HTR-8/SVneo (cell line): ENCODE measurements at places on chromosomes 7 and 10.

GRCh38 chr7:152872061-152872744, 112.7 kb downstream of the ACTR3B start:
- DNase-seq: no peak

- DNase-seq: no peak
Measured at GRCh38 chr7:151679881-151680612, 160.4 kb upstream of the RHEB start.

- no peak for DNase-seq
Measured at GRCh38 chr7:28685242-28685643, 272.9 kb downstream of the TRIL start.

- no peak for DNase-seq
Measured at GRCh38 chr7:17185690-17186070, 112.8 kb upstream of the AHR start.

DNA sequence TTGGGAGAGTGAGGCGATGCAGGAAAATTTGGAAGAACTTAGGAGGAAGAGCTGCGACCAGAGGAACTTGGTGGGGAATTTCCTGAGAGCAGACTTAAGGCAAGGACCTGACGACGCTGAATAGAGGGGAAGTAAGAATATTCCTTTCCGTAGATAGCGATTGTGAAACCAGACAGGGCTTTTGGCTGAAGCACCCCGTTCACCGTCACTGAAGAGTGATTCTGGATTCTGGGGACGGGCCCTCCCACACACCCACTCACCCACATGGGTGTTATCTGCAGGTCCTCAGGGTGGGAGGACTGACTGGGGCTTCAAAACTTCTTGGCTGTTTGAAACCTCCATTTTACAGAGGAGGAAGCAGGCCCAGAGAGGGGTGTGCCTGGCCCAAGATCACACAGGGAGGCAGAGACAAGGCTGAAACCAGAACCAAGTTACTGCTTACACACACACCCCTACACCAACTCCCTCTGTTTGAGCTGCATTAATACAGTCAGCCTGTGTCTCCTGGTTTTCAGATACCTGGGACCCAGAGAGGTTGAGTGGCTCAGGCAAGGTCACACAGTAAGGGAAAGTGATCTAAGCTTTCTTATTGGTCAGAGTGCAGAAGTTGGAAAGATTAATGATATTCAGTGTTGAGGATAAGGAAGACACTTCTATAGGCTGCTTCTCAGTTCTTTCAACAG, 37.2 kb upstream of the CDH23 start:
- no peak for DNase-seq

DNA sequence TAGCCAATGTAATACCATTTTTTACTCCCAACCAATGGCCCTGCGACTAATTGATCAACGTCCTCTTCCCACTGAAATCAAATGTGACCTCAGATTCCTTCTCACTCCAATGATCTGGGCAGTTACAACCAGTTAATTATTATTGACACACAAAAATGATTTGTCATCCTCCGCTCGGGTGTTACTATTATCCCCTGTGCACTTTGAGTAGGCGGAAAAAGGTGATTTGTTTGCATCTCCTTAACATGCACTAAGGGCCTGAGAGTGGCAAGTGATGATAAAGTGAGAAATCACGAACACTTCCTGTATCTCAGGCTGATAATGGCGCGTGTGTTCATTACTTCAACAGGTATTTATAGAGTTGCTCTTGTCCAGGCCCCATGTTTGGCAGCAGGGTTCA, 40.9 kb upstream of the PNLIP start:
- no peak for DNase-seq

DNA sequence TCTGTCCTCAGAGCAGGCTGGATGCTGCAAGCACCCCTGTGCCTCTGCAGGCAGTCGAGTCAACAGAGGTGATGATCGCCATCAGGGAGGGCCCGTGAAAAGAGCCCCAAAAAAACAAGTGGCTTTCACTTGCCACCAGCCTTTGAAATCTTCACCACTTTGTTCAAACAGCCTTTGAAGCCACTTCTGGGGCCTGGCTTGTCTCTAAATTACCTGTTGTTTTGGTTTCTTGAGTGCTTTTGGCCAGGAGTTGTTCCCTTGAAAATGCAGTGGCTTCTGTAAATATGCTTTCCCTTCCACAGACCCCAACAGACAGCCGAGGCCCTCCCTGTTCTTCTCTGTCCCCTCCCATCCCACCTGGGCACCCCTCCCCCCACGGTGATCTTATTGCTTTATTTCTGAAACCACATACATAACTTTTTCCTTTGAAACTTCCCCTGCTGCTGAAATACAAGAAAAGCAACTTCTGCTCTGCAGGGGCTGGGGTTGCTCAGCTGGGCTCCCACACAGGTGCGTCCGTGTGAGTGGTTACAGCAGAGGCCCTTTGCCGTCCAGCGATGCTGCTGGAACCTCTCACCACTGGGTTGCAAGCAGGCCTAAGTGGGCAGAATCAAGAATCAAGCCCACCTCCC, 283.8 kb upstream of the SHH start:
- DNase-seq: no peak

- no peak for DNase-seq
Measured at GRCh38 chr7:6166443-6166891, 106.0 kb downstream of the CYTH3 start.

DNA sequence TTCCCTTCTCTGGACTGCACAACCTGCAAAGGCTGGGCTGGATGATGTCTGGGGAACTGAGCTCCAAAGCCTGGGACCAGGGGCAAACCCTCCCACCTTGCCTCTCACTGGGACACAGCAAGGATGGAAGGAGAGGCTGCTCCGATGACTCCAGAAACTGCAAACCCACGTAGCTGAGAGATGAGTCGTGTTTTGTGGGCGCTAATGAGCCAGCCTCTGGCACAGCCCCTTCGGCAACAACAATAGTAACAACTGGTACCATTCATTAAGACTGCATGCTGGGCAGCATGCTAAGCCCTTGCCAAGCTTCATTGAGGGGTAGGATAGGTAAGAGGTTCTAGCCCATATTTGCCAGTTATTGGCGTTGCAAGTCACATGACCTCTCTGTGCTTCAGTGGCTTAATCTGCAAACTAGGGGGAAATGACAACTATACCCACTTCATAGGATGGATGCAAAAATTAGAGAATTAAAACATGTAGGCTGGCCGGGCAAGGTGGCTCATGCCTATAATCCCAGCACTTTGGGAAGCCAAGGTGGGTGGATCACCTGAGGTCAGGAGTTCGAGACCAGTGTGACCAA, 145.9 kb downstream of the SH3PXD2A start:
- DNase-seq: peak; percentile 68

DNA sequence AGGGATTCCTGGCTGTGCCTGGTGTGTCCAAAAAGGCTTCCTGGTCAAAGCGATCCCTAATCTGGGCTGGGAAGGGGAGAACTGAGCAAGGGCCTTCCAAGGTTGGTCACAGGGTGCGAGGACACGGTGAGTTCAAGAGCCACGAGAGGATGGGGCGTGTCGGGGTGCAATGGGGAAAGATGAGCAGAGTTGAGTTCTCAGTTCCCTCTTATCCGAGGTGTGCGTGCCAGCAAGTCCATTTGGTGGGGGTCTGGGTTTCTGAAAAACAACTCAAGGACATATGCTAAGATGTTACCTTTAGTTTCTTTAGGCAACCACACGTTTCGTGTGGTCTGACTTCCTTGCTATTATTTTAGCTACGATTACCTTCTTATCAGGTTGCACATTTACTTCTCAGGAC, 1.3 kb downstream of the ZNF775 start:
- no peak for DNase-seq

DNA sequence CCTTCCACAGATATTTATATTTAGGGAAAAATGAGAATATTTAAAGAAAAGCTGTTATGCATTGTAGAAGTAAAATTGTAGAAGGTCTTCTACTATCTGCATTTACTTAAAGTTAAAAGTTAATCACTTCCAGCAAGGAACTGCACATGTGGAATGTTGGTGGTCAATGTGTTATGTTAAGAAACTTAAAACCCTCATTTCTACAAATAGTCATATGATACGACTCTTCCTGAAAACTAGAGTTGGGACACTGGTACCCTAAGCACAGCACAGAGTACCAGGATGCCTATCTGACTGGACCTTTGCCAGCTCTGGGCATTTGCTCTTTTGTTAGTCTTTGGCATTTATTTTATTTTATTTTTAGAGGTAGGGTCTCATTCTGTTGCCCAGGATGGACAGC, 524.2 kb upstream of the GALNT17 start:
- DNase-seq: no peak

DNA sequence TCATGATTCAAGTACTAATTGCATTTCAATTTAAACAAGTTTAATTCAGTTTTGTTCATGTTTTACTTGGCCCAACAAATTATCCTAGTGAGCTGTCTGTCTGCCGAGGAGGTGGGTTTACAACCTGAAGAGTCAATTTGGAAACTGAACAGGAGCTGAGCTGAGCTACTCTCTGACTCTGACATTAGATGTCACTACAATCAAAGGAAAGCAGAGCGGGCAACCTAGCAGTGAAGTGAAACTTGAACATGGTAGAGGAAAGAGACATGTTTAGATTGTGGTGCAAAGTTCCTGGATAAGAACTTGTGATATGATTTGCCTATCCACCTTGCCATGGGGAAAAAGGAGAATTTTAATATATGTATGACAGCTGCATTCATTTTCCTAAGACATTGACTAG, 9.6 kb upstream of the AGR3 start:
- peak; percentile 14 for DNase-seq

GRCh38 chr7:125399408-125399807, 469.8 kb upstream of the POT1 start:
- DNase-seq: no peak

DNA sequence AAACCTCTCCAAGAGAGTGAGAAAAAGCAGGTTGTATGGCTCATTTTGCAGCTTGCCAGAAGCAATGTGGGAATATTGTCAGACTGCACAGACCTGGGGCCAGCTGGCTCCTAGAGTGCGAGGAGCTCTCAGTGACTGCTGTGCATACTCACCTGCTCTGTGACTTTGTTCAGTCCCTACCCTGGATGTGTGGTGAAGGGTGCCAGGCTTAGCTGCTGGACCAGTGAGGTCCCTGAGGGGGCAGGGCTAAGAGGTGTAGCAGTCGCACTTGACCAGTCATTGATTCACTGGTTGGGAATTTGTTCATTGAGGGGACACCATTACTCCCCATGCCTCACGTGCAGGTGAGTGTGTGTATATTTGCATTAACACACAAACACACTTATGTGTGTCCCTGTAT, 60.1 kb downstream of the IKZF1 start:
- no peak for DNase-seq

DNA sequence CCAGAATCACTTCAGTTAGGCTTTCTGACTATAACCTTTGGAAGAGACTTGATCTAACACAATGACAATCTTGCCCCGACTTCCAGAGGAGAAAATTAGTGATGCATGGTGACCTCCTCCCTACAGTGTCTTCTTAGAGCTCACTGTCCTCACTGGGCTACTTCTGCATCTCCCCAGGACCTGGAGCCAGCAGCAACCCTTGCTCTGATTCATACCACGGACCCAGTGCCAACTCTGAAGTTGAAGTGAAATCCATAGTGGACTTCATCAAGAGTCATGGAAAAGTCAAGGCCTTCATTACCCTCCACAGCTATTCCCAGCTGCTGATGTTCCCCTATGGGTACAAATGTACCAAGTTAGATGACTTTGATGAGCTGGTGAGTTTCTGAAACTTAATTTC, 12.6 kb downstream of the CPA2 start:
- no peak for DNase-seq

GRCh38 chr10:109931163-109931562, 7.9 kb upstream of the XPNPEP1 start:
- DNase-seq: no peak

DNA sequence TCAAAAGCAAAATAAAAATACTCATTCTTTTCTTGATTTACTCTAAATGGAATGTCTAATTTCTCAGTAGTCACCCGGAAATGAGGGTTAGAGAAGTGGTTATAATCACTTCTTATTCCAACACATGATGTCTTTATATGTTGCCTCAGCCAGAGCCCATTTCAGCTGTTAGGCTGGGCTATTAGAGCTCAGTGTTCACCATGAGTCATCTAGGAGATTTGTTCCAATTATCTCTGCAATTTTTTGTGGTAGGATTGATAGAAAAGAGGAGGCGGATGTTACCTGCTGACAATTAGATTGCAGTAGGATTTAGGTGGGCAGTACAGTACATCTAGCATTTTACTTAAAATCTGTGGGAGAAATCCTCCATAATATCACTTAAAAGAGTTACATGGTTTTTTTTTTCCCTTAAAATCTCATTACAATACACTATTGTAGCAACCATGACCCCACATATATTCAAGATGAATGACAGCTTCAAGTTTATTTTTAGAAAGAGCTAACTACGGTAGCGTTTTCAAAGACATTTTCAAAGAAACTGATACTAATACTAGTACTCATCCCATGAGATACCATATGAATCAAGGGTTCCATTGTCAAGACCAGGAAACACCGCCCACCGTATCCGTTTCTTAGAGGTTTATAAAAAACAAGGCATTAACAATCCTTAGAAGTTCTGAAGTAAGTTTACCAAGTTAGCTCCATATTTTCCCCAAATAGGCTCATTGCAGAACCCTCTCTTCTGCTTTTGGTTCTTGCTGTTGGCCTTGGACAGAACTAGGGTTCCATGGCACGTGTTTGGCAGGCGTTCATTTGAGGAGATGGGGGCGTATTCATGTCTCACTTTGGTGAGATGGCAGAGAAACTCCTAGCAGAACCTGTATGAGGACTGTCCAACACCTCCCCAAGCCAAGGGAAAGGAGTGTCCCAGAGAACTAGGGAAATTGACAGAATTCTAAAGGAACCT, 10.4 kb downstream of the CPA2 start:
- DNase-seq: no peak

DNA sequence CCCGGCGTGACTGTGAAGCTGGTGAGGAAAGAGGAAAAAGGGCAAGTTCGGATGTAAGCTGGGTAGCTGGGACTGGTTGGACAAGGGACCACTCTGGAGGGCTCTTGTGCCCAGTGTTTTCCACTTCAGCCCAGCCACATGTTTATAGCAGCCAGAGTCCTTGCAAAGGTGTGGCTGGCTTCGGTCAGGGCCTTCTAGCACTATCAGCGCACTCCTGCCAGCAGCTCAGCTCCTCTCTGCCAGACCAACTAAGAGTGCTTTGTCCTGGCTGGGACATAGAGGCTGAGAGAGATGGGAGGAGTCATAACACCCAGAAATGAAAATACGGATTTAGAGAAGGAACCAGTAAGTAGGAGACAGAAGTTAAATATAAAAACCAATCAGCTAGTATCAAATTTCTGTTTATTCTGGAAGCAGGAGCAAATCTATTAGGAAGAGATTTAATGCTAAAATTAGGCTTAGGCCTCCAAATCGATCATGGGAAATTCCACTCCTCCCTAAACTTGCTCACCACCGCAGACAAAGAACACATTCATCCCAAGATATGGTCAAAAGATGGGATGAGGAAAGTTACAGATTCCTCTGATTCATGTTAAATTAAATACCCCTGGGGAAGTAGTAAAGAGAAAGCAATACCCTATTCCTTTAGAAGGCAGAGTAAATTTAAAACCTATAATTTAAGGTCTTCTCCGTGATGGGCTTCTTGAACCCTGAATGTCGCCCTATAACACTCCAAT, 135.0 kb downstream of the RALA start:
- DNase-seq: no peak

DNA sequence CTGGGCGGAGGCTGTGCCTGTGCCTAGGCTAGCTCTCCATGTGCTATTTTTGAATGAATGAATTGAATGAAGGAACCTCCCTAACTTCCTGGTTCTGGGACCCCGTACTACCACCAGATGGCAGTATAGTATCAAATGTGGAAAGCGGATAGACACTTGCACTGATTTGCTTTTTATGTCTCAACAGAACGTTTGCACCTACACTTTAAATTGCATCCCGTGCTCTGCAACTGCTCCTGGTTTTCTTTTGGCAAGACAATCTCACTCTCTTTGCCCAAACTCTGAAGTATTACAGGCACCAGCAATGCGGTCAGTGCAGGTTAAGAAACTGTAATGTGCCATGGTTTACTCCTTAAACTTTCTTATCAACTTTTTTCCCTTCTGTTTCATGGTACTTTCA, 6.5 kb downstream of the FZD8 start:
- DNase-seq: peak; percentile 70
